Stimulated activated CD8-positive, alpha-beta memory T cell treated with anti-CD3 and anti-CD28 coated beads, Interleukin-7, amount 100 ng/mL, for 24 hours (primary cell): ENCODE measurements at places on chromosomes 6 and 20.

DNA sequence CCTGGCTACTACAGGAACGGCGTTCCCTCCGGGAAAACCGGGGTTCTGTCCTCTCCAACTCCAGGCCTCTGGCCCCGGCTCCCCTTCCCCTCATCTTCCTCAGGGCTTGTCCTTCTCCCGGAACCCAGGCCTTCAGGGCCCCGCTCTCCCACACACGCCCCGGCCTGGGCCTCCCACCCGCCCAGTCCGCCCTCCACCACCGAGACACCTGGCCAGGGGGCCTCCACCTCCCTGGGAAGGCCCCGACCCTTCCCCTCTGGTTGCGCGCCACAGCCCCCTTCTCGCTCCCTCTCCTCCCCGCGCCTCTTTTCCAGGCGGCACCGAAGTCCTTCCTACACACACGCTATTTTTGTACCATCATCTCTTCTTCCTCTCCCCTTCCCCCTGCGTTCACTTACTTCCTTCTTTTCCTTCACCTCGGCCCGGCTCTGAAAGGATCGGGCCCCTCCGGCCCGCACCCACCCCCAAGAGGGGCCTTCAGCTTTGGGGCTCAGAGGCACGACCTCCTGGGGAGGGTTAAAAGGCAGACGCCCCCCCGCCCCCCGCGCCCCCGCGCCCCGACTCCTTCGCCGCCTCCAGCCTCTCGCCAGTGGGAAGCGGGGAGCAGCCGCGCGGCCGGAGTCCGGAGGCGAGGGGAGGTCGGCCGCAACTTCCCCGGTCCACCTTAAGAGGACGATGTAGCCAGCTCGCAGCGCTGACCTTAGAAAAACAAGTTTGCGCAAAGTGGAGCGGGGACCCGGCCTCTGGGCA, 1.3 kb upstream of the SIRPA start:
- no peak for DNase-seq

DNA sequence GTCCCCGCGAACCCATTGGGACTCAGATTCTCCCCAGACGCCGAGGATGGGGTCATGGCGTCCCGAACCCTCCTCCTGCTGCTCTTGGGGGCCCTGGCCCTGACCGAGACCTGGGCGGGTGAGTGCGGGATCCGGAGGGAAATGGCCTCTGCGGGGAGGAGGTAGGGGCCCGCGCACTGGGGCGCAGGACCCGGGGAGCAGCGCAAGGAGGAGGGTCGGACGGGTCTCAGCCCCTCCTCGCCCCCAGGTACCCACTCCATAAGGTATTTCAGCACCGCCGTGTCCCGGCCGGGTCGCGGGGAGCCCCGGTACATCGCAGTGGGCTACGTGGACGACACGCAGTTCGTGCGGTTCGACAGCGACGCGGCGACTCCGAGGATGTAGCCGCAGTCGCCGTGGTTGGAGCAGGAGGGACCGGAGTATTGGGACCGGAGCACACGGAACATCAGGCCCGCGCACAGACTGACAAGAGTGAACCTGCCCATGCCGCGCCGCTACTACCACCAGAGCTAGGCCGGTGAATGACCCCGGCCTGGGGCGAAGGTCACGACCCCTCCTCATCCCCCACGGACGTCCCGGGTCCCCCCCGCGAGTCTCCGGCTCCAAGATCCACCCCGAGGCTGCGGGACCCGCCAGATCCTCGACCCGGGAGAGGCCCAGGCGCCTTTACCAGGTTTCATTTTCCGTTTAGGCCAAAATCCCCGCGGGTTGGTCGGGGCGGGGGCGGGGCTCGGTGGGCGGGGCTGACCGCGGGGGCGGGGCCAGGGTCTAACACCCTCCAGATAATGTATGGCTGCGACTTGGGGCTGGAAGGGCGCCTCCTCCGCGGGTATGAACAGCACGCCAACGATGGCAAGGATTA, 15.7 kb upstream of the HLA-A start:
- DNase-seq = peak; percentile 55

DNA sequence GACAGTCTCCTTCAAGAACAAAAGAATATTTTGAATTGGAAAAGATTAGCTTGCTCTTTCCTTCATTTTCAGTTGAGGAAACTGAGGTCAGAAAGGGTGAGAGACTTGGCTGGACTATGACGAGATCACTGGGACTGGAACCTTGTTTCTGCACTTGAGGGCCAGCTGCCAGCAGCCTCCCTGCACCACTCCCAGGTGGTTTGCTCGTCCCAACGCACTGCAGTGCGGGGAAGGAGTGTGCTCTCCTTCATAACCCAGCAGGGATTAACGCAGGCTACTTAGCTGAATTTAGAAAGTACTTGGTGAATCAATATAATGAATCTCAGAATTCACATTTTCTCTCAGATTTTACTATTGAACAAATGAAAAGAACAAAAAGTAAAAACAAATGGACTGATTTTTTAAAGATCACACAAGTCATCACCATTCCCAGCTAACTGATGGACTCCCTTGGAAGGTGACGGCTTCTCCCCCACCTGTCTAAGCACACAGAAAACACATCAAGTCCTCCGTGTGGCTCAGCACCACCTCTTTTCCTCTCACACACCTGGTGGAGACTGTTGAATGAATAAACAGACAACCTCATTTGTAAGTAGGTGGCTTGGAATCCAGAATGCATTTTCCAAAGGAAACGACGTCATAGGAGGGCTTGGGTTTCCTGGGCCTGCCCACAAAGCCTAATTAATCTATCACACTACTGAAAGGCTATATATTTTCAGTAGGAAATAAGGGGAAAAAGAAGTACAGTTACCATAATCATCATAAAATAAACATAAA, 121.0 kb downstream of the QRSL1 start:
- DNase-seq = no peak

DNA sequence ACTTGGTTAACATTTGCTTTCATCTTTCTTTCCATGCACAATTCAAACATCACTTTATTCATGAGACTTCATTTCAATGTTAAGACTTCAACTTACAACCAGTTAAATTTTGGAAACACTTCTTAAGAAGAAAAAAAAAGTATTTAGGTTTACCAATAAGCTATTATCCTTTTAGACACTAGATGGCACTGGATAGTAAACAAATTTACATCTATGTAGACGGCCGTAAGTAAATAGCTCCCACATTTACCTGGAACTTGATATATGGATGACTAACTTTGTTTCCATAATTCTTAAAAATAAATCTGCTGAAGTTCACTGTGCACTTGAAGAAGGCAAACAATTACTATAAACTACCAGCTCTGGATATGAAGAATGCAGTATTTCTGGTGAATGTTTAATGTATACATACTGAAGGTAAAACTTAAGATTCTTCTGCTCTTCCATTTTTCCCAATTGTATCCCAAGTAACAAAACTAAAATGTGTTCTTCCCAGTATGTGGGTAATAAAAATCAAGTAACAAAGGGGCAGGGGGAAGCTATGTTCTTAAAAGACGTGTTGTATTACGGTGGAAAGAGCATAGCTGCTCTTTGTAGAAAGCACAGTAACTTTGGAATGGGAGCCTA, 130.6 kb upstream of the C6orf118 start:
- no peak for DNase-seq

DNA sequence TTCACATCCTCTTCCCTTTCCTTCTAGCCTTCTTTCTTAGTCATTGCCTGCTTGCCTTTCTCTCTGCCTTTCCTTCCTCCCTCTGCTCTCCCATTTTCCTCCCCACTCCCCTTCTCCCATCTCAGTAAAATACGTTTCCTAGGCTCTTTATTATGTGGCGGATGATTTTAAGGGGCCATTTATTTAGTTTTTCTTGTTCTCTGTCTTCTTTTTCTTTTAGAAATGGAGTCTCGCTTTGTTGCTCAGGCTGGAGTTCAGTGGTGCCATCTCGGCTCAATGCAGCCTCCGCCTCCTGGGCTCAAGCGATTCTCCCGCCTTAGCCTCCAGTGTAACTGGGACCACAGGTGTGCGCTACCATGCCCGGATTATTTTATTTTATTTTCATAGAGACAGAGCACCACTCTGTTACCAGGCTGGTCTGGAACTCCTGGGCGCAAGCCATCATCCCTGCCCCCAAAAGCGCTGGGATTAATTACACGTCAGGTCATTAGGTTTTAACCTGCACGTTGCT, 1.5 kb downstream of the MTHFD1L start:
- DNase-seq = no peak

DNA sequence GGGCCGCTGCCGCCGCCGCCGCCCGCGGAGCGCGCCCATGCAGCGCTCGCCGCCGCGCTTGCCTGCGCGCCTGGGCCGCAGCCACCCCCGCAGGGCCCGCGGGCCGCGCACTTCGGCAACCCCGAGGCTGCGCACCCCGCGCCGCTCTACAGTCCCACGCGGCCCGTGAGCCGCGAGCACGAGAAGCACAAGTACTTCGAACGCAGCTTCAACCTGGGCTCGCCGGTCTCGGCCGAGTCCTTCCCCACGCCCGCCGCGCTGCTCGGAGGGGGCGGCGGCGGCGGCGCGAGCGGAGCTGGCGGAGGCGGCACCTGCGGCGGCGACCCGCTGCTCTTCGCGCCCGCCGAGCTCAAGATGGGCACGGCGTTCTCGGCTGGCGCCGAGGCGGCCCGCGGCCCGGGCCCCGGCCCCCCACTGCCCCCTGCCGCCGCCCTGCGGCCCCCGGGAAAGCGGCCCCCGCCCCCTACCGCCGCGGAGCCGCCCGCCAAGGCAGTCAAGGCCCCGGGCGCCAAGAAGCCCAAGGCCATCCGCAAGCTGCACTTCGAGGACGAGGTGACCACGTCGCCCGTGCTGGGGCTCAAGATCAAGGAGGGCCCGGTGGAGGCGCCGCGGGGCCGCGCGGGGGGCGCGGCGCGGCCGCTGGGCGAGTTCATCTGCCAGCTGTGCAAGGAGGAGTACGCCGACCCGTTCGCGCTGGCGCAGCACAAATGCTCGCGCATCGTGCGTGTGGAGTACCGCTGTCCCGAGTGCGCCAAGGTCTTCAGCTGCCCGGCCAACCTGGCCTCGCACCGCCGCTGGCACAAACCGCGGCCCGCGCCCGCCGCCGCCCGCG, 730 bp downstream of the INSM1 start:
- no peak for DNase-seq

GRCh38 chr6:93468291-93468690, 48.9 kb upstream of the EPHA7 start:
- no peak for DNase-seq

DNA sequence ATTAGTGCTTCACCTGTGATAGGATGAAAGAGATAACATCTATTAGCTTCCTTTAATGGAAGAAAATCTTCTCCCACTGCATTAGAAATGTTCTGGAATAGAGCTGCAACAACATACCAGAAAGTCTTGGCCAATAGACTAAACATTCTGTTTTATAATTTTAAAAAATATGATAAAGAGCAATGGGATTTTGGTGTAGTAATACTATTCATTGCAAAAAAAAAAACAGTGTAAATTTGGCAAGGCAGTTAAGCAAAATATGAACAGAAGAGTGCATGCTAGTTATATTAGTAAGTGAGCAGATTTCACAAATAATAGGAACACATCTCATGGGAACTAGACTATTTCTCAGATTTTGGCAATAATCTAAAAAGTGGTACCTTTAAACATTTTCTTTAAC, 43.3 kb downstream of the SOX4 start:
- no peak for DNase-seq

- no peak for DNase-seq
Measured at GRCh38 chr20:35144694-35145093, 2.4 kb downstream of the EDEM2 start.

DNA sequence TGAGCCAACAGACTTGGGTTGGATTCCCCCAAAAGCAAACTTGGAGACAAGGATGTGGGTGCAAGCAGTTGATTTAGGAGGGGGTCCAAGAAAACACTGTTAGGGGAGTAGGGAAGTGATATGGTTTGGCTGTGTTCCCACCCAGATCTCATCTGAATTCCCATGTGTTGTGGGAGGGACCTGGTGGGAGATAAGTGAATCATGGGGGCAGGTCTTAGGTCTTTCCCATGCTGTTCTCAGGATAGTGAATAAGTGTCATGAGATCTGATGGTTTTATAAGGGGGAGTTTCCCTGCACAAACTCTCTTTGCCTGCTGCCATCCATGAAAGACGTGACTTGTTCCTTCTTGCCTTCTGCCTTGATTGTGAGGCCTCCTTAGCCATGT, 542.6 kb downstream of the DHX35 start:
- no peak for DNase-seq

- DNase-seq = no peak
Measured at GRCh38 chr20:37503256-37503927, 17.7 kb upstream of the NNAT start.

GRCh38 chr6:104940893-104941728, 15.8 kb upstream of the LIN28B start:
- peak; percentile 9 for DNase-seq

- DNase-seq = no peak
Measured at GRCh38 chr6:129114636-129115391, 231.9 kb downstream of the LAMA2 start.

DNA sequence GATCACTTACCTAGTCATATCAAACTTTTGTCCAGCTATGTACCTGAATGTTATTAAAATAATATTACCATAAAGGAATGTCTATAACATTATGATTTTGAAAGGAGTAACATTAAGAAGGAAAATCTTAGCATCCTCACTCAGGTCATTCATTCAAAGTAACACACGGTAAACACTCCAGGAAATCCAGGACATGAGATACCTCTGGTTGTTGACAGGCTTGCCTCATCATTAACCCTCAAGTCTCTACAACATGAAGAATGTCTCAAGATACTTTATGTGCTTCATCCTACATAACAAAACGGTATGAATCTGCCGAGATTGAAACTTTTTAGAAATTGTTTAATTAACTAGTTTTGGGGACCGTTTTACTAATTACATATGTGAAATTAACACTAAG, 690 bp upstream of the FILIP1 start:
- DNase-seq = no peak

DNA sequence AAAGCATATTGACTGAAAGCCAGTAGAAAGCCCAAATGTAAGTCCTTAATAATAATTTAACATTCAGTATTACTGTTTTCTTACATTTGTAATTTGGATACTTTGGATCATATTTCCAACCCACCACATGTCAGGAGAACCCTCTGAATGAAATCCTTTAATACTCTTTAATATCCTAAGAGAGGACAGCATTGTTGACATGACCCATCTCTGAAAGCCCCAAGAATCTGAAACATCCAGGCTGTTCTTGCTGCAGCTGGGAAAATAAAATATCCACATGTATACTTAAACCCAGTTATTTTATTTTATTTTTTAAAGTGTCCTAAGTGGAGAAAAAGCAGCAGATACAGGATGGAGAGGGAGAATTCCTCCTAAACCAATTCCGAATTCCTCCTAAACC, 130.8 kb upstream of the RIPOR2 start:
- DNase-seq = no peak
